ENCODE measurements at places on chromosomes 11 and 22.

DNA sequence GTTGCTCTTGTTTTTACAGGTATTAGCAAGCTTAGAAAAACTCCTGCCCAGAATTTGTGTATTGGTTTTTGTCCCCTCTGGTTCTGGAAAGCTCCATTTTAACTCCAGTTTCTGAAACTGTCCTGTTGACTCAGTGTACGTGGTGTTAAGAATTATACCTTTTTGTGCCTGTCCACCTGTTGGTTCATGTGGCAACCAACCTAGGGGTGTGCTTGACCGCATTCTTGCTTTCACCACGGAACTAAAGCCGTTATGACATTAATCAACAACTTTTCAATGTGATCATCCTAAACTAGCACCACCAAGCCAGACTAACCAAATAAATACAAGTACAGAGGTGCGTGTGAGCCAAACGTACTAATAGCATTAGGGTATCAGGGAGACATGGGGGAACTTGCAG lies 56.0 kb upstream of the PTH start:
- no peak for DNase-seq

DNA sequence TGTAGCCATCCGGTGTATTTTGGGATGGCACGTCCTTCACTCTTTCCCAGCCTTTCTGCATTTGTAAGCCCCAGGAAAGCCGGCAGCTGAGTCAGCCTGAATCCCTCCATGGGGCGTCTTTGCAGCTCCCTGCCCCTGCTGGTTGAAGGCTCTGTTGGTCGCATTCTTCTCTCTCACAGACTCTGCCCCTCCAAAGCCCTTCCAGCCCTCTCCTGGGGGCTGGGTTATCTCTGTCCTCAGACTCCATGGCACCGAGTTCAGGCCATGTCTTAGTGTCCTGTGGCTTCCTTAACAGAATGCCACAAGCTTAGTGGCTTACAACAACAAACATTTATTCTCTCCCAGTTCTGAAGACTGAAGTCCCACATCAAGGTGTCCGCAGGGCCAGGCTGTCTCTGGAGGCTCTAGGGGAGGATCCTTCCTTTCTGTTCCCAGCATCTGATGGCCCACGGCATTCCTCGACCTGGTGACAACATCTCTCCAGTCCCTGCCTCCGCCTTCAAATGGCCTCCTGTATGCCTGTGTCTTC lies 62.2 kb downstream of the BCR start:
- no peak for DNase-seq

DNA sequence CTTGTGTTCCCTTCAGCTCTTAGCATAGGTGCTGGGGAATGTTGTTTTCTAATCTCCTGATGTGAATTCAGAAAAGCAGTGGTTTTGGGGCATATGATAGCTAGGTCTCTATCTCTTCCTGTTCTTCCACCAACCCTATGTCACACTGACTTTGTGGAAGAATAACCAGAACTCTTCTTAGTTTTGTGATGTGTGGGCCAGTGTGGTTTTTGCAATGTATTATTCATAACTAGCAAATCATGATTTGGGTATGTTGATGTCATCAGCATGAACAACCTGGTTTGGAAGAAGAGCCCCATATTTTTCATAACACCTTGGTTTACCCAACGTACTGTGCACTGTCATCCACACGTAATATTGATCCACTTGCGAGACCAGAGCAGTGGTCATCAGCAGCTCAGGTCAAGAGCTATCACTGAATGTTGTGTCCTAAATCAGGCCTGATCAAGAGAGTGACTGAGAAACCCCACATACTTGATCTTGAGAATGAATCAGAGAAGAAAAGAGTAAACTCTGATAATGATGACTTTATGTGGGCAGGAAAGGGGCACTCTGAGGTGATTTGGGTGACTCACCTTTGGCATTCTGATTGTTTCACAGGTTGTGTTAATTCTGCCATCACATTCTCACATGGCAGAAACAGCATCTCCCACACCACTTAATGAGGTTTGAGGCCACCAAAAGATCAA lies 19.4 kb upstream of the MS4A6E start:
- no peak for DNase-seq

GRCh38 chr22:50305923-50306566 lies 1.4 kb downstream of the PLXNB2 start:
- DNase-seq, result peak; percentile 92

GRCh38 chr11:47236482-47236881 lies 12.1 kb downstream of the ACP2 start:
- no peak for DNase-seq

DNA sequence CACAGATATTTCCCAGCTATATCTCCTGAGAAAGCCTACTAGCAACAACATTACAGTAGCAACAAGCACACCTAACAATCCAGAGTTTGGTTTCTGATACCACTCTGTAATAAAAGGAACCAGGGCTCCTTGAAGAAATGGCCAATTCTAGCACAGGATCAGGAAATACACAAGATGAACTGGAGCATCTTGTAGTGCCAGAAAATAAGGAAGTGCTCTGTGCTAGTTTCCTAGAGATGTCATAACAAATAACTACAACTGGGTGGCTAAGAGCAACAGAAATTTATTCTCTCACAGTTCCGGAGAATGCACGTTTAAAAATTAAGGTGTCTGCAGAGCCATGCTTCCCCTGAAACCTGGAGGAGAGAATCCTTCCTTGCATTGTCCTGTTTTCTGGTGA lies 217.8 kb downstream of the KIRREL3 start:
- DNase-seq, result no peak

DNA sequence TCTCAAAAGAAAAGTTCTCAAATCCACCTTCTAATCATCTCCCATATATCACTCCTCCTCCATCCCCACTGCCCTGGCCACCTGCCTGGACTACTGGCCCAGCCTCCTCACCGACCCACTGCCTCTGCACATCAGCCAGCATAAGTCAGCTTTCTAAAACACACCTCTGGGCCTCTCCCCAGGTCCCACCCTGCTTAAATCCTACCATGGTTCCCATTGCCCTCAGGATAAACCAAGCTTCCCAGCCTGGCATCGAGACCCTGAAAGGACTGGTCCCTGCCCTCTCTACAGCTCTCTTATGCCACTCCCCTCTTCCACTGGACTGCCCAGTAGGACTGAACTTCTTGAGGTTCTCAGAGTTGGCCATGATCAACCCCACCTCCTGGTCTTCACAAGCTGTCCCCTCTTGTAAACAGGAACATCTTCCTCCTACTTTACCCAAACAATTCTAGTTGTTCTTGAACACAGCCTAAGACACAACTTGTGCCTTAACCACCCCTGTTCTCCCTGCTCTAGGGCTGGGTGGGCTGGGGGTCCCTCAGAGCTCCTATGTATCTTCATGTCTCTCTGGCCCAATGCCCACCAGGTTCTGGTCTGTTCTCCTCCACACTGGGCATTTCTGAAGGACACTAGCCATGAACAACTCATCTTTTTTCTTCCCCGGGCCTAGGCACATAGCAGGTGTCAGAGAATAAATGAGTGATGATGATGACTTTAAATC lies 12.6 kb upstream of the P2RY6 start:
- DNase-seq, result no peak

GRCh38 chr11:23956586-23956985 lies 540.3 kb upstream of the LUZP2 start:
- no peak for DNase-seq

GRCh38 chr11:130397780-130398179 lies 30.6 kb downstream of the ADAMTS8 start:
- no peak for DNase-seq

DNA sequence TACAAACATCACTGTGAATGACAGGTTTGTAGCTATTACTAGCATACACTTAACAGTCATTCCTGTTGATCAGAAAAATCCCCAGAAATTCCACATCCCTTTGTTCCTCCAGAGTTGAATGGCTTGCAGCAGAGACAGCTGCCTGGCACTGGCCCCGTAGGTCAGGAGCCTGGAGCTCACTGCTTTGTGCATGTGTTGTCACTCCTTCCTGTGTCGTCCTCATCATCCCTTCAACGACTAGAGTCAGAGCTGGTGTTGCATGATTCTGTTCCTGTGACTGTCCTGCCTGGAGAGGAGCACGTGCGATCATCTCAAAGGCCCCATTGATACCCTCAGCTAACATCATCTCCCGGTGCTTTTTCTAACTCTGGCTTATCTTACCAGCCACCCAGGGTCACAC lies 58.3 kb downstream of the LDLRAD3 start:
- no peak for DNase-seq

DNA sequence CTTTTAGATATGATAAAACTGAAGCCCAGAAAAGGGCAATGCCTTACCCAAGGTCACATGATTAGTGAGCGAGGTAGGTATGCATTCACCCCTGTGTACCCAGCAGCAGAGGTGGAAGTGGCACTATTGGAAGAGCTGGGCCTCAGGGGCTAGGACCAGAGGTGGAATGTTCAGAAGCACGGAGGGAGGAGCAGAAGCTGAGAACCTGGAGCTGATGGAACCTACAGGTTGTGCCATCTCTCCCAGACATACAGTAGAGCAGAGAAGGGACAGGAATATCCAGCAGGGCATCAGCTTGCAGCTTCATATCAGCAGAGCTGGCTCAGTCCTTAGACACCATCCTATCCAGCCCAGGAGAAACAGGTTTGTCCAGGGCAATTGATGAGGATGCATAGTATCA lies 14.6 kb upstream of the FCHSD2 start:
- no peak for DNase-seq

- peak; percentile 58 for DNase-seq
Observed at GRCh38 chr22:24996420-24996952, 44.0 kb downstream of the KIAA1671 start.

DNA sequence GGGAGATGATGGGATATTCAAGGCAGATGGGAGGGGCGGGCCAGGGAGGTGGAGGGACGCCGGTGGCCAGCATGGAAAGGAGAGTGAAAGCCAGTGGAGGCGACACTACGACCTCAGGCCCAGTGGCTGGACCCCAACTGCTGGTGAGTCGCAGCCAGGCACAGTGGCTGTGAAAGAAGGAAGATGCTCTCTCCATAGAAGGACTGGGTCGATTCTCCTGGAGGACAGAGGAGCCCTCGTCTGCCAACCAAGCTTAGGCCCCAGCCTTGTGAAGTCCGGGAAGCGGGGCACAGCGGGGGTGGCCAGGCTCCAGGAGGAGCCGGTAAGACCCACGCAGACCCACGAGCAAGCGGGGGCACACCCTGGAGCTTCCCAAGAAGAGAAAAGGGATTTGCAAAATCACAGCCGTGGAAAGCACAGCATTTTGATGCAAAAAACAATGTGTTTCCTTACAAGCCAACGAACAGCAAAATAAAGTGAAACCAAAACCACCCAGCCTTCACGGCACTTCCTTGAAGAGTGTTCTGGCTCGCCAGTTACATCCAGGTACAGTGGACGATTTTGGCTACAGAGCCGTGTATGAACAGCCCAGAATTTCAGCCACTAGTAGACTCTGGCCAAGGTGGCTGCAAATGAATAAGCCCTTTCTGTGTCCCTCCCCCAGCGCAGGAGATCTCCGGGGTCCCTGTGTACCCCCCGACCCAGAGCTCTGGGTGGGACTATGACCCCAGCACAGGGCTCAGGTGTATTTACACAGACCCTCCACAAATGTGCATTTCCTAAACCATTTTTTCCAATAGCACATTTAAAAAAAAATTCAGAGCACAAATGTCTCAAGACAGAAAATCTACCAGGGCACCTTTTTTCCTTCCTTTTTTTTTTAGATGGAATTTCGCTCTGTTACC lies 96.9 kb downstream of the TRMU start:
- no peak for DNase-seq

DNA sequence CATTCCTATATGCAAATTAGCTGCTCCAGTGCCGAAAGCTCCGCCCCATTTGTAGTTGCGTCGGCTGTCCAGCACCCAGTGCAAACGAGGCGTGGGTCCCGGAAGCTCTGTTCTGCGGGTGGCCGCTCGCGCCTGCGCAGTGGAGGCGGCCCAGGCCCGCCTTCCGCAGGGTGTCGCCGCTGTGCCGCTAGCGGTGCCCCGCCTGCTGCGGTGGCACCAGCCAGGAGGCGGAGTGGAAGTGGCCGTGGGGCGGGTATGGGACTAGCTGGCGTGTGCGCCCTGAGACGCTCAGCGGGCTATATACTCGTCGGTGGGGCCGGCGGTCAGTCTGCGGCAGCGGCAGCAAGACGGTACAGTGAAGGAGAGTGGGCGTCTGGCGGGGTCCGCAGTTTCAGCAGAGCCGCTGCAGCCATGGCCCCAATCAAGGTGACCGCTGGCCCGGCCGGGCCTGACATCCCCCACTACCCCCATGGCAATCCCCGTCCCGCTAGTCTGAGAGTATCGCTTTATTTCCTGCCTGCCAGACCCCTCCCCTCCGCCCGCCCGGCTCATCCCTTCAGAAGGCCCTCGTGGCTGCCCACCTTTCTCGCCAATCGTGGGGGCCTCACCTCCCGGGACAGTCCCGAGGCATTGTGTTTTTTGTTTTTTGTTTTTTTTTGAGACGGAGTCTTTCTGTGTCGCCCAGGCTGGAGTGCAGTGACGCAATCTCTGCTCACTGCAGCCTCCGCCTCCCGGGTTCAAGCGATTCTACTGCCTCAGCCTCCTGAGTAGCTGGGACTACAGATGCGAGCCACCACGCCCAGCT lies at the start of gene PRDX5:
TSS of gene PRDX5 (plus strand) at position 161 of the 805 bp plus-strand sequence. CDS start at position 256, 95 bp downstream.
- DNase-seq, result peak; percentile 93

DNA sequence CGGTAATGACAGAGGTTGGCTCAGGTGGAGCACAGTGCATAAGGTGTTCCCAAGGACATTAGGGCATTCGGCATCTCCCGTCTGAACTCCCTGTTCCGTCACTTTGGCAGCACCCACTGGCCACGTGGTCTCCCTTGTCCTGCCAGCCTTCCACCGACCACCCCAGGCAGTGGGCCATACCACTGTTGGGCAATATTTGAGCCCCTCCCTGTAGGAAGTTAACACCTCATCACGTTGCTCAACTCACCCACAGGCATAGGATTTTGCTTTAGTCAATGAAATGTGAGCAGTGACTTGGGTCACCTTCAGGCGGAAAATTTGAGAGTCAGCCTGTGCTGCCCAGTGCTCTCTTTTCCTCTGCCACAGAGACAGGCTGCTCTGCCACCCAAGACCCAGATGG lies 44.0 kb downstream of the SERPINH1 start:
- no peak for DNase-seq

DNA sequence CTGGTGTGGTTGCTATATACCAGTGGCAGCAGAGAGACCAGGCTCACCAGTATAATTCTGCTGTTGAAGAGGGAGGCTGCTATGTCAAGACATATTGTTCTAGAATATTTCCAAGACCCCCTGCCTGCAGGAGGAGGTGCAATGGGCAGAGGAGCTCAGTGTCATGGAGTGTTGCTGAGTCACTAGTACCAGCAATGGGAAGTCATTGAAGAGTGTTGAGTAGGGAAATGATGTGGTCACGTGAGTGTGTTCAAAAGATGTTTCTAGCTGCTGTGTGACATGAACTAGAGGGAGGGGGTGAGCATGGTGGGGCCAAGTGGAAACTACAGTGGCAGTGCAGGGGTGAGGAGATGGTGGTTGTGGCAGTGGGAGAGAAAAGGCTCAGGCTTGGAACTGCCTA lies 76.3 kb upstream of the BIRC3 start:
- no peak for DNase-seq

Data from stromal cell of bone marrow (primary cell).